Kidney tubule cell (primary cell): ENCODE measurements at places on chromosomes 5 and 9.
A peak's percentile ranks its signal among the peaks of the same experiment; 100 is the strongest.

GRCh38 chr5:90575712-90576111 is 17.1 kb downstream of the ADGRV1 start:
- DNase-seq: no peak

DNA sequence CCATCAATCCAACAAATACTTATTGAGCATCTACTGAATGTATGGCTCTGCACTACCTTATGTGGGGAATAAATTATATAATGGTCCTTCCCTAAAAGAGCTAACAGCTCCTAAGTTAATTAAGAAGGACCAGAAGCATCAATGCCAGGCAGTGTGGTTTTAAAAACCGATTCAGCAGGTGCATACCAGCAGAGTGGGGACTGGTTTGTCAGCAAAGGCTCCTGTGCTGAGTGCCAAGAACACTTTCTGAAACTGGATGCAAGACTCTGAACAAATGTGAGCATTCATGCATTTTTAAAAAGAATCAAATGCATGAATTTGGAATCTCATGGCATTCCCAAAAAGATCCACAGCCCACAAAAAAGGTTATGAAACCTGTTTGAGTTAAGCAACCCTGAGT is 142.2 kb downstream of the AUH start:
- no peak for DNase-seq

- DNase-seq: no peak
These were observed 48.3 kb upstream of the EGFL7 start for GRCh38 chr9:136614372-136614922.

- DNase-seq: peak; percentile 61
These were observed 14.7 kb downstream of the SLC45A2 start for GRCh38 chr5:33969572-33970452.

GRCh38 chr5:159451197-159452052 is 121.1 kb upstream of the IL12B start:
- DNase-seq: peak; percentile 87

GRCh38 chr9:38015906-38016305 is 53.1 kb downstream of the SHB start:
- peak; percentile 71 for DNase-seq

GRCh38 chr9:114552706-114553105 is 34.9 kb upstream of the ATP6V1G1 start:
- DNase-seq: no peak

DNA sequence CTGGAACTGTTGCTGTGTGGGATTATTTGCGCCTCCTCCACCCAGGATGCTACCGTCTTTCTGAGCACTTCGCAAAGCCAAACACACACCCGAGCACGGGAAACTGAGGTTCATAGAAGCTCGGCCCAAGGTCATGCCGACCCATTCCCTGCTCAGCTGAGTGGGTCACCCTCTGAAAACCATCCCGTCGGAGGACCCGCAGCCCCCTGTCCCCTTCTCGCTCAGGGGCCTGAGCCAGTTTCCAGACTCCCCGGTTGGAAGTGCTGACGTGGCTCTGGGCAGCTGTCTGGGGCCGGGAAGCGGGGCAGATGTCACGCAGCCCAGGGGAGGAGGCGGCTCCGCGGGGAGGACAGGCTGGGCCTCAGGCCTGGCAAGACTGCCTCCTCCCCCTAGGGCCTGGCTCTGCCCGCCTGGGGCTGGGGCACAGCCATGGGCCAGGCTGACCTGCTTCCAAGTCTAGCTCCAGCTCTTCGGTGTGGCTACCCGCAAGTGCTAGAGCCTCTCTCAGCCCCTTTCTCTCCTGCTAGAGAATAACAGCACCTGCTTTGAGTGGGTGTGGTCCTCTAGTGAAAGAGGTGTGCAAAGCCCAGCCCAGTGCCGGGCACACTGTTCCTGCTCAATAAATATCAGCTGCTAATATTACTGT is 9.9 kb upstream of the CXXC5 start:
- peak; percentile 89 for DNase-seq
